ENCODE measurements at places on chromosomes 6 and 20.

GRCh38 chr6:165721356-165721755 lies 58.3 kb upstream of the PDE10A start:
- DNase-seq, result no peak

- no peak for DNase-seq
Measured at GRCh38 chr20:32439132-32439829, 81.2 kb downstream of the ASXL1 start.

DNA sequence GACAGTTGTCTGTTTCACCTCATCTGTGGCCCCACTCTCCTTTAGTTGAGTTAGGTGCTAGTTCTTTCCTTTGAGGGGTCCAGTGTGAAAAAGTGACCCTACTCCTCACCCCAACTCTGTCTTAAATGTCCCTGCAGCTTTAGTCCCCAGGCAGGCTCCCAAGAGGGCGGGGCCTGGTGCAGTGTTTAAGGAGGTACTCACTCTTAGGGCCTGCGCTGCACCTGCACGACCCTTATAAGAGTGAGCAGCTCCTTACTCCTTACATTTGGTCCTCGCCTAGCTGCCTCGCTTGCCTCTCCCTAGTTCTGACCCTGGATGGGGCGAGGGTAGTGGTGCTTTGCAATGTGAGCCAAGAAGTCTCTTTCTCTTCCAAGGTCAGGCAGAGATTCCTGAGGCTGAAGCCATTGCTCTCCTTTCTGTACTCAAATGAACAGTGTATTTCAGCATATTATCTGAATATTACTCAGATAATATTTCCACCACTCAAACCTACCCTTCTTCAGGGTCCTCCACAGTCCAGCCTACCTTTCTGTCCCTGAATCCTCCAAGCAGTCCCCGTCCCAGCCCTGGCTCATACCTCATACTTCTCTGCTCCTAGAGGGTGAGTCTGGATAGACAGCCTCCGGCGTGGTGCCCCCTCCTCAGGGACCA lies 11.9 kb upstream of the VEGFA start:
- DNase-seq, result no peak

DNA sequence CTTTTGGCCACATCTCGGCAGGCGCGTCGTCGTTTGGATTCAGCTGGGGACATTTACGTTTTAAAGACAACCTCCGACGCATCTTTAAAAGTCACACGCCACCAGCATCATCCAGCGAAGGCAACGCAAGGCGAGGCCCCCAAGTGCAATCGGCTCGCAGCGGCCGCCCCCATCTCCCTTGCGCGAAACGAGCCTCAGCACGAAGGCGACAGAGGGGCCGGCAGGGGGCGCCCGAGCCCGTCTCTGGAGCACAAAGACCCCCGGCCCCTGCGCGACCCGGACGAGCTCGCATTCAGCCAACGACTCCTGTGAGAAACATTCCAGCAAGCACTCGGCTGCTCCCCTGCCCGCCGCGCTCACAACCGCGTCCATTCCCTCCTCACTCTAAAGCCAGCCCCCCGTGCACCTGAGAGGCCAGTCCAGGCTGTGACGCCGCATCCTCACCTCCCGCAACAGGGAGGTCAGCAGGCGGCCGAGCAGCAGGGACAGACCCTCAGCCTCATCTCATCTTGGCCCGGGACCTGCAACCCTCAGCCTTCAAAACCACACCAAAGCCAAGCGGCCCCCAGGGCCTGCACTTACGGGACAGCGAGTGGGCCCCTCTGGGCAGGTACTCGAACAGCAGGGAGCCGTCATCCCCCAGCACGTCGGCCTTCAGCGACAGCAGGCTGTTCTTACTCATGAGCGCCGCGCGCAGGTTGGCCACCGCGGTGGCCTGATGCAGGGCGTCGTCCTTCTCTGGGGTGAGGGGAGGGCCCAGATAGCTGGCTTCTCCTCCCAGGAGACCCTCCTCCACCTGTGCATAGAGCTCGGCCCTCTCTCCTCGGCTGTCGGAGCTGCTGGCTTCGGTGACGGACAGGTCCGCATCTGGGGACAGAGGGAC lies 35.8 kb downstream of the SLC2A4RG start:
- peak; percentile 31 for DNase-seq

DNA sequence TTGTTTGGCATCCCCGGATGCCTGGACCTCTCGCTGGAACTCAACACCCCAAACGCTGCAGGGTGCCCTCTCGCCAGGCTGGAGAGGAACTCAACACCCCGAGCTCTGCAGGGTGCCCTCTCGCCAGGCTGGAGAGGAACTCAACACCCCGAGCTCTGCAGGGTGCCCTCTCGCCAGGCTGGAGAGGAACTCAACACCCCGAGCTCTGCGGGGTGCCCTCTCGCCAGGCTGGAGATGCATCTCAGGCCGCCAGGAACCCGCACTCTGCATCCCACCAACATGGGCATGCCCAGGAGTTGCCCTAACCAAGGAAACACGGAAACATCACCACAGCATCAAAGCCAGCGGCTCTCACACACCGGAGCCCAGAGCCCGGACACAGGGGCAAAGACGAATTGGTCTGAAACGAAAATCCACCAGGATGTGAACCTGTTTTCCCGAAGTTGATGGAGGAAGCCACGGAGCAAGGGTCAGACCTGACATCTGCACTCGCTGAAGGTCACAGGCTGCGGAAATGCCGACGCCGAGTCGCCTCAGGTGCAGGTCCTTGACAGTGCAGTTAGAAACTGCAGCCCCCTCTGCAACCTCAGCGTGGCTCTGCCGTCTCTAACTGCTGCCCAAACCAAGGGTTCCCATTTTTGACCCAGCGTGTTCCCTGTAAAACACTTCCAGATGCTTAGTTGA lies 37.5 kb downstream of the DLL1 start:
- no peak for DNase-seq

DNA sequence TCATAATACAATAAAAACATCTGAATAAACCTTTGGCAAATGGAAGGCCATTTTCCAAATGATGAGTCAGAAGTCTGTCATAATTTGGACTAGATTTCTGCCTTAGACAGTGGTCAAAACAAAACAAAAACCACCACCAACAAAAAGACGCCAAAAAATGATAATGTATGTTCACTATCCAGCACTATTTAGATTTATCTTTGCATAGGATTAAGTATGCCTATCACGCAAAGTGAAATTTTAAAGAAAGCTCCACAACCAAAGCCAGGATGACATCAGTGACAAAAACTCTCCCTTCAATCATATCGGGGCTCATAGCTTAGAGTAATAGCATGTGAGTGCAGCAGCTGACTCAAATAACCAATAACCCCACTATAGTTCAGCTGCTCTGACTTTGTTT lies 201.9 kb downstream of the MOXD1 start:
- DNase-seq, result no peak

DNA sequence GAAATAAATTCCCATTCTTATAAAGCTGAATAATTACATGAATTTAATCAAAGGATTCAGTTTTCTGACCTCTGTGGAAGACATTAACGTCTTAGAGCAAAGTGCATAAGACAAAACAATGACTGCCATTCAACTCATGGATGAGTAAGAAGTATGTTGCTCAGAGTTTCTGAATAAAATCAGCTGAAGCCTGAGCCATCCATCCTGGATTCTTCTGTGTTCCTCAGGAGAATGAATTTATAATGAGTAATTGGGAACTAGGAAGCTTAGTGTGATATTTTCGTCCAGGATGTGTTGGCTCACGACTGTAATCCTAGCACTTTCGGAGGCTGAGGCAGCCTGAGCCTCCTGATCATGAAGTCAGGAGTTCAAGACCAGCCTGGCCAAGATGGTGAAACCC lies 62.8 kb downstream of the PERP start:
- no peak for DNase-seq

DNA sequence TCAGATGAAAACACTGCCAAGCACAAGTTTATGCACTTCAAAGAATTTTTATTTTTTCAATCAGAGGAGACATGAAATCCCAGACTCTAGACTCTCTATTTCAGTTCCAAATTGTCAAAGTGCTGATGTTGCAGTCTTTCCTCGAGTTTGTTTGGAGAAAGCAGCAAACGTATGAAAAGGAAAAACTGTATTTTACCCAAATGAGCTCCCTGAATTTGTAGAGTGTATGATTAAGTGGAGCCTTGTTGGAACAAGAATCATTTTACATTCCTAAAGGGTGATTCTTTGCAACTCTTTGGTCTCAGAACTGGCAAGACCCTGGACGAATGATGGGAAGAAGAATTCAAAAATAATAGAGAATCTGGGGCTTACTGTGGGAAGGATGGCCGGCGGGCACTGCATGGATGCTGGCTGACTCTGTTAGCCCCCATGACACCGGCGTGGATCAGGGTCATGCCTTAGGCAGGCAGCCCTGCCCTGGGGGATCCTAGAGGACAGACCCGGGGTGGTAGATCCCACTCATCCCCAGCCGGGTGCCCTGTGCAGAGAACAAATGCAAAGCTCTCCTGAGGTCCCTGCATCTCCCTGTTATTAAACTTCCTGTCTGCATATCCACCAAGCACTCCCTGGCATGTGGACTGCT lies 207.4 kb downstream of the FNDC1 start:
- no peak for DNase-seq

- no peak for DNase-seq
Measured at GRCh38 chr6:56984361-56984760, 29.5 kb downstream of the BEND6 start.

- DNase-seq, result no peak
Measured at GRCh38 chr6:32254761-32255198, 30.9 kb upstream of the NOTCH4 start.

GRCh38 chr20:53103124-53103523 lies 131.0 kb downstream of the TSHZ2 start:
- DNase-seq, result no peak

GRCh38 chr6:164690241-164690640 lies 619.2 kb downstream of the C6orf118 start:
- no peak for DNase-seq

DNA sequence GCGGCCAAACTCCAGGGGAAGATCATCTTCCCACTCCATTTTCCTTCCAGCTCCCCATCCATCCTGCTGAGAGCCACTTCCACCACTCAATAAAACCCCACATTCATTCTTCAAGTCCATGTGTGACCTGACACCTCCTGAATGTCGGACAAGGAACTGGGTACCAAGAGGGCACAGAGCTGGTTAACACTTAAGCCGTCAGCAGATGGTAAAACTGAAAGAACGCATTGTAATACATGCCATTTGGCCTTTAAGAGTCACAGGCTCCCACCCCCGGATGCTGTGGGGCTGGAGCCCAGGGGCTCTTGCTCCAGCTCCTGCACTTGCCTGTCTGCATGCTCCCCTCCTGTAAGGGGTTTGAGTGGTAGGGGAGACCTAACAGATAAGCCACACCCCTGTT lies 753.9 kb downstream of the COL12A1 start:
- no peak for DNase-seq

DNA sequence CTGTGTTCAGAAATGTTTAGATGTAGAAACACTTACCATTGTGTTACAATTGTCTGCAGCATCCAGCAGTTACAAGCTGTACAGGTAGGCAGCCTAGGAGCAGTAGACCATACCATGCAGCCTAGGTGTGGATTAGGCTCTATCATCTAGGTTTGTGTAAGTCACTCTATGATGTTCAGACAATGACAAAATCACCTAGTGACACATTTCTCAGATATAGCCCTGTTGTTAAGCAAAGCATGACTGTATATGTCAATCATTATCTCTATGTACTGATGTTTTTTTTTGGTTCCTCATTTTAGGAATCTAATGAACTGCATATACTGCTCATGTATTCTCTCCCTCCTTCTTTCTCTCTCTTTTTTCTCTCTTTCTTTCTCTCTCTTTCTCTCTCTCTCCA lies 22.2 kb downstream of the CST8 start:
- DNase-seq, result no peak

DNA sequence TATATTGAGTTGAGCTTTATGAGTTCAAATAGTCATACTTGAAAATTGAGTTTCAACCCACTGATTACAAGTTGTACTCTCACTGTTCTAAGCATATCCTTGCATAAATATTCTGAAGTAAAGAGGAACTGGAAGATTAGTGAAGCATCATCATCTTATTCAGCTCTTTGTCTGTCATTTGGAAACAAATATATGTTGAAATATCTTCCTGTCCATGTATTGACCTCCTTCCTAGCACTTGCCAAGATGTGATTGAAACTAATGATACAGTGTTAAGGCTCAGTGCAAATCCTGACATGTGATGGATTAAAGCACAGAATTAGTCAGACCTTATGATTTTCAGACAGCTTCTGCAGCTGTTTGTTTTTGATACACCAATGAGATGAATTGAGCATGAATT lies 434.3 kb downstream of the TBC1D32 start:
- no peak for DNase-seq

- DNase-seq, result no peak
Measured at GRCh38 chr6:35519313-35520015, 6.8 kb upstream of the TULP1 start.

DNA sequence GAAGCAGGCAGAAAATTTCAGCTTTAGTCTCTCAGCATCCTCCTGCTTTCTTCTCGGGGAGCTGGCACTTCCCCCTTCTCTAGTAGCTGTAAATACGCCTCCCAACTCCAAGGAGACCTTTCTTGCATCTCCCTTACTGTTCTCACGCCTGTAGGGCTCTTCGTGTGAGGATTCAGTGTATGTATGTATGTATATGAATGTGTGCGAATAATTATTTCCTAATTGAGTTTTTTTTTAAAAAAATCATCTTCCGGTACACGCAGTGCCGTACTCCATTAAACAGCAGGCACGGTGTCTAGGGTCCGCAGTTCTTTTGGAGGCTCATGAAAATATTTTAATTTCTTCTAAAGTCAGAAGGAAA lies 85.4 kb downstream of the HFE start:
- no peak for DNase-seq

DNA sequence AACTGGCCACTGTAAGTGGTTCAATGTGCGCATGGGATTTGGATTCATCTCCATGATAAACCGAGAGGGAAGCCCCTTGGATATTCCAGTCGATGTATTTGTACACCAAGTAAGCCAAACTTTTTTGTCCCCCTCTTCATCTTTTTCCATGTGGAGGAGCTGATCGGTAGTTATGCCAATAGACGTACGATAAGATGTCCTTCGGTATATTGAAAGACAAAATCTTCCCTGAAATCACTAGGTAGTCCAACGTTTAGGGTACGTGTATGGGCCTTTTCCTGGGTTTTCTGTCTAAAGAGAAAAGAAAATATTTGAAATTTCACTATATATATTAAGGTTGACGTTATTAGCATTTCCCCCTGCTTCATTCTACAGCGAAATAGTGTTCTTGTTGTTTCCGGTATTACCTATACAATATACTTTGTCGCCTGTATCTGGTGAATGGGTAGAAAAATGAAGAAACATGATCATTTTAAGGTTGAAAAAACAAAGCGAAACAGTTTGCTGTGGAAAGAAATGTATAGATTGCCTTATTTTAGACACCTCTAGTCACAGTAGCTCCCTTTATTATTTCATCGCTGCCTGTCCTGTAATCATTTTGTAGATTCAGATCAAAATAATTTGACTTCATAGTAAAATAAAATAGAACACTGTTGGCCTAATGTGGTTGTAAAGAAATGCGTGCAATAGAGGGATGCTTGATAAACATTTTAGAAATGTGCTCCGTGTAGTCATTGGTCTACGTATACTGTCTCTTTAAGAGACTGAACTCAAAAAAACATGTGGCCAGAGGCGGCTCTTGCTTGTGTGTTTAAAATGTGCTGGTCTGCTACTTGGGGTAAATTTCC lies 1.5 kb downstream of the LIN28B start:
- no peak for DNase-seq

DNA sequence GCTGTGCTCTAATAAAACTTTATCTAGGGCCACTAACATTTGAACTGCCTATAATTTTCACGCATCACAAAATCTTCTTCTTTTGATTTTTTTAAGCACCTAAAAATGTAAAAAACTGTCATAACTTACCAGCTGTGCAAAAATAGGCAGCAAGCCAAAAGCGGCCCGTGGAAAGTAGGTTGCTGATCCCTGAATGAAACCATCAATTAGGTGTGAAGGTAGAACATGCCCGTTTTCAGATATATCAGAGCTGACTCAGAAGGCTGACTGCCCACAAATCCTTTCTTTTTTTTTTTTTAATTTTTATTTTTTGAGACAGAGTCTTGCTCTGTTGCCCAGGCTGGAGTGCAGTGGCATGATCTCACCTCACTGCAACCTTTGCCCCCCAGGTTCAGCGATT lies 4.9 kb upstream of the IPCEF1 start:
- no peak for DNase-seq

All from stimulated activated CD8-positive, alpha-beta memory T cell treated with anti-CD3 and anti-CD28 coated beads, Interleukin-15, amount 100 ng/mL, for 24 hours (primary cell).